Hypothalamus (tissue), 51 donors: ENCODE measurements at places on chromosomes 6 and 20.

DNA sequence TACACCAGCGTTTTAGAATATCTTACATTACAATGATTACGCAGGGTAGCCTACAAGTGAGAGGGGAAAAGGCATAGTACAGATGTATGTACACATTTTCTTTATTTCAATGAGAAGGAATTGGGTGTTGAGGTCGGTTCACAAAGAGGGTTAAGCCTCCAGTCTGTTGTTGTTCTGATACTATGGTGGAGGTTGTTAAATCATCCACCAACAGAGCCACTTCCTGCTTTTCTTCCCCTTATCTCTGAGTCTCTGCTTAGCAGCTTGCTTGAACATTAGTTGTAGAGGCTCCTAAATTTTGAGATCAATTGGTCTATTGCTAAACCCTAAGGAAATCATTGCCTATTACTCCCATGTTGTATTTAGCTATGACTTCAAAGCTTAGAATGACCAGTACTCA, 7.3 kb downstream of the RGS17 start:
- DNase-seq = no peak

DNA sequence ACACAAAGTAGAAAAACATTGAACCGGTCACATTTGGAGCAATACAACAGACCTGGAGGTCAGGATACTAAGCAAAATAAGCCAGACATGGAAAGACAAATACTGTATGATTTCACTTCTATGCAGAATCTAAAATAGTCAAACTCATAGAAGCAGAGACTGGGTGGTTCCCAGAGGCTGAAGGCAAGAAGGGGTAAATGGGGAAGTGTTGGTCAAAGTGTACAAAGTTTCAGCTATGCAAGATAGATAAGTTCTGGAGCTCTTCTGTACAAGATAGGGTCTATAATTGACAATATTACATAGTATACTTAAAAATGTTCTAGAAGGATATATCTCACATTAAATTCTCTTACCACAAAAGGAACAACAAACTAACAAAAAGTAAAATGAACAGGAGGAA, 70.3 kb downstream of the TMEM244 start:
- DNase-seq = no peak

DNA sequence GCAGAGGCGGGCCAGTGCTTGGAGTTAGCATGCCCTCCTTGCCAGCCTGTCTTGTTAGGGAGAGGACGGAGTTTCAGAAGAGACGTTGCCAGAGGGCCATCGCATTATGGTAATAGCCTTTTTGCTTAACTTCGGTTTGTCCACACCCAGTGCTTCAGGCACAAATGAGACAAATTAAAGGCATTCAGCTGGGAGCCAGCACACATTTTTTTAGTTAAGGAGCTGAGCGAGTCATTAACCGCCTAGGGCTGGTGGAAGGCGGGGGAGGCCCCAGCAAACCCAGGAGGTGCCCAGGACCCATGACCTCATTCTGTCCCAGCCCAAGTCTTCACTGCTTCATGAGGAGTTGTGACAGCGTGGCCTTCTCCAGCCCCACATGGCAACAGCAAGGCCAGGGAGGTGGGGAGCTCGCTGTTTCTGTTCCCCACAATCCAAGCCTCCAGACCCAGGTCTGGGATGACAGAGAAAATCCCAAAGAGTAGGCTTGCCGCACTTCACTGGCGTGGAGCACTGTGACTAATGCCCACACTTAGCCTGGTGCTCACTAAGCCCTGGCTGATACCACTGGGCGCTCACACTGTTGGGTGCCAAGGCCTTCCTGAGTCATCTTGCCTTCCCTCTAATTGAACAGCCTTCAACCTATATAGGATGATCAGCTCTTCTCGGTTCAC, 237.1 kb downstream of the ANKRD60 start:
- no peak for DNase-seq

DNA sequence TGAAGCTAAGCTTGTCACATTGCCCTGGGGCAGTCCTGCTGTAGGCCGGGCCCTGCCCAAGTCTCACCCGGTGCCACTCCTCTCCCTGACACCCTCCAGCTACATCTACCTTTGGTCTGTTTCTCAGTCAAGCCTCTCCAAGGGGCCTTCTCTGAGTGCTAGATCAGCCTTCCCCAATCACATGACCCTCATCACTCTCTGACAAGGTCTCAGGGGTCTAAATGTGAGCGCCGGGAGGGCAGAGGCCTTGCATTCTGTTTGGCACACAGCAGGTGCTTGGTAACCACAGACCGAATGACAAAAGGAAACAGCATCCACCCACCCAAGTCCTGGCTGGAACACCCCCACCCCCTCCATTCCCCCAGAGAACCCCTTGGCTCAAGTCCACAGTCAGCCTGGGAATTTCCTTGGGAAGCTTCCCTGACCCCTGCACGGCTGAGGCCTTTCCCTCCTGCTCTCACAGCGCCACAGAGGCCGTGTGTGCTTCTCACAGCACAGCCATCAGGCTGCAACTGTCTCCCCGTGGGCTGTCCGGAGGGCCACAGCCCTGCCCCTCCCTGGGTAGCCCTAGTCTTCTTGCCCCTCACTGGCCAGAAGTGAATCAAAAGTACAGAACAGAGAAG, 32.9 kb downstream of the PKIG start:
- DNase-seq = no peak

DNA sequence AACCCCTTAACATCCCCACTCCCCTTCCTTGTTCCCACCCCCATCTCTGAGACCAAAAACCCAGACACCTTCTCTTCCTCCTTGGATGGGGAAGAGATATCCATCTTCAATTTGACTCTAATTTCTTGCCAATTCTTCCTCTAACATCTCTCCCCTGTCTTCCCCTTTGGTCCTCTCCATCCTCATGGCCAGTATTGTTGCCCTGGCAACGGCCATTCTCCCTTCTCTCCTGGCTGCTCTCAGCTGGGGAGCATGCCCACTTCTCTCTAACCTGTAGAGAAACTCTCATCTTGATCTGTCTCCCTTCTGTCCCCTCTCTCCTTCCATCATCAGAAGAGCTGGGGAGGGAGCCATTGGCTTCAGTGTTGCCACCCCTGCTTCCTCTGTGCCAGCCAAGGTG, 86.7 kb downstream of the SRC start:
- no peak for DNase-seq
